ENCODE measurements at places on chromosomes 1 and 21.
A peak's percentile ranks its signal among the peaks of the same experiment; 100 is the strongest.

DNA sequence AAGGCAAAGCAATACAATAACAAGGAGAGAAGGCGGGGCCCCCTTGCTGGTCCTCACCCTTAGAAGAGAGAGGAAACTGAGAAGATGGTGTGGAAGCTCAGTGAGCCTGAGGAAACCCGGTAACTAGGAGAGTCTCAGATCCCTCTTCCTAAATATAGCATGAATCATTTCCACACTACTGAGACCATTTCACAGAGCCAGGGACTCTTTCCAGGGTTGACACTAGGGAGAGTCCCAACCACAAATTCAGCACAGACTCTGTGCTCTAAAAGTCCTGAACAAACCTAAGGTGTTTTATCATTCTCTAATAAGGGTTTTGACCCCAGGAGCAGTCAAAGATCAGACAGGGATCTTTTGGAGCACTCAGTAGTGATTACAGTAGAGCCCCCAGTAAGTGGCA, 647.7 kb downstream of the KCNT2 start:
- no peak for DNase-seq

DNA sequence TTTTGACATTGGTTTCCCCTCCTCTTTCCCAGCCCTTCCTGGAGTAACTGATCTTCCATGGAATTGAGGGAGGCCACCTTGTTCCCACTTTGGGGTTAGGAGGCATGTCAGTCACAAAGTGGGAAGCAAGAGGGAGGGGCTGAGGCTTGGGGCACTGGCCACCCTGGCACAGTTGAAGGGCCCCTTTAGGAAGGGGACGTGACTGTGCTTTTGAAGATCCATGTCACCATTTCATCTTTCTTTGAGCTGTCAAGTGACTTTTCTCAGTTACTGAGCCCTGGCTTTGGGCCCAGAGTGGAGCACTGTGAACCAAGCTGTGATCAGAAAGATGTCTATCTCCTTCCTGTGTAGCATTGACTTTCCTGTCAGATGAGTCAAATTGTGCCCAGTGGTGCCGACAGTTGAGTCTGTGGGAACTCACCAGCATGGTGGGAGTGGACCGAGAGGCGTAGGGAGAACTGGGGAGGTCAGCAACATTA, 38.5 kb upstream of the TDRD10 start:
- DNase-seq = peak; percentile 31

GRCh38 chr1:14543191-14543840, 55.2 kb upstream of the KAZN start:
- peak; percentile 61 for DNase-seq

- DNase-seq = no peak
These were observed 6.9 kb upstream of the NUAK2 start for GRCh38 chr1:205328476-205328875.

- DNase-seq = peak; percentile 36
These were observed 154.9 kb downstream of the TGFBR3 start for GRCh38 chr1:91730801-91731732.

DNA sequence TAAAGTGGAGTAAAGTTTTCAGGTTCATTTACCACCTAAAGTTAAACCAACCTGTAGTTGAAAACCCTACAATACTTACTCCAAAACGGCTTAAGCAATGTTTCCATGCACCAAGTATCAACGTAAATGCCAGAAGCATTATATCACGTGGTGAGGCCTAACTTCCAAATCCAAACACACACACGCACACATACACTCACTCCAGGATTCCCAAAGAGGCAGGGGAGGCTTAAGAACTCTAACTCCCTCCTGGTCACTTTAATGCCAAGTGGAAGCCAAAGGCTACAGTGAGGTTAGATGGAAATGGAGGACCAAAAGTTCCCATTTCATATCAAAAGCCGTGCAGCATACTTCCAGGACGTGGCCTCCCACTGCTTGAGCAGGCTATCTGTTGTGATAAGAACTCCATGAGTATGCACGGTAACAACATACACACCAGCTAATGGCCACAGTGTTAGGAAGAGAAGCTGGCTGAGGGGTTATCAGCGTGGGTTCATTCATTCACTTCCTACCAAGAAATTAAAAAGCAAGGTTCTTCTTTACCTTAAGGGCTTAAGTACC, 224.1 kb downstream of the SLC45A1 start:
- no peak for DNase-seq

GRCh38 chr1:40372658-40373322, 737 bp upstream of the SMAP2 start:
- no peak for DNase-seq

GRCh38 chr1:9234223-9235095, at the start of gene H6PD:
Gene H6PD (plus strand): TSS chr1:9234774. CDS start chr1:9244935, 10,161 bp downstream.
- peak; percentile 83 for DNase-seq

- peak; percentile 90 for DNase-seq
These were observed 48.2 kb upstream of the TNFSF4 start for GRCh38 chr1:173255214-173255813.

- DNase-seq = no peak
These were observed 27.6 kb downstream of the CTNNBIP1 start for GRCh38 chr1:9882296-9882944.

DNA sequence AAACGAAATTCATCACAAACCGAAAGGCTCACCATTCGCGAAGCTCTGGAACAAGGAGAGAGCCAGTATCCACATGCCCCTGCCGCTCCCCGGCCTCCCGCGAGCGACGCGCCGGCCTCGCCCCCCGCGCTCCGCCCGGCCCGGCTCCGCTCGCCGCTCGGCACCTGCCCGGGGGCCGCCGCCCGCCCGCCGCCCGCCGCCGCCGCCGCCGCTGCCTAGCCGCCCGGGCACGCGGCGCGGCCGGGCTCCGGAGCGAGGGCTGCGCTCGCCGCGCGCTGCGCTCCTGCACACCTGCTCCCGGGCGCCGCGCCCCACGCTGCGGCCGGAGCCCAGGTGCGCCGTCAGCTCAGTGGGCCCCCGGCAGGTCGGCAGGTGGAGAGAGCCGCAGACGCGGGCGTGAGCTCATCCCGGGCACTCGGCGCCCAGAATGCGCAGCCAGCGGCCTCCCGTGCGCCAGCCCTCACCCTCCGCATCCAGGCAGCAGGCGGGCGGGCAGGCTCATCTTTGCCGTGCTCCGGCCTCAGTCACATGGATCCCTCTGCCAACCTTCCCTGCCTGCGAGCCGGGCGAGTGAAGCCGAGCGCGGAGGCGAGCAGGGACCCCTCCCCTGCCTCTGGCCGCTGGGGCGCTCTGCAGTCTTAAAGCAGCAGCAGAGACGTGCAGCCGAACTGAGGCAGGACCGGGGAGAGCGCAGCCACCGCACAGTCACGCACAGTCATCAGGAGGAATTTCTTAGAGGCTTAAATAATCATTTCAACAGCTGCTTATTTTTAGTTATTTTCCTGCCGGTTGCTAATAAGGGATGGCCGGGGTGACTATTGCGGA, at the start of gene DSCAM:
TSS of gene DSCAM (minus strand) at position 572 of the 825 bp plus-strand sequence. CDS start at position 75, 497 bp downstream.
- no peak for DNase-seq

DNA sequence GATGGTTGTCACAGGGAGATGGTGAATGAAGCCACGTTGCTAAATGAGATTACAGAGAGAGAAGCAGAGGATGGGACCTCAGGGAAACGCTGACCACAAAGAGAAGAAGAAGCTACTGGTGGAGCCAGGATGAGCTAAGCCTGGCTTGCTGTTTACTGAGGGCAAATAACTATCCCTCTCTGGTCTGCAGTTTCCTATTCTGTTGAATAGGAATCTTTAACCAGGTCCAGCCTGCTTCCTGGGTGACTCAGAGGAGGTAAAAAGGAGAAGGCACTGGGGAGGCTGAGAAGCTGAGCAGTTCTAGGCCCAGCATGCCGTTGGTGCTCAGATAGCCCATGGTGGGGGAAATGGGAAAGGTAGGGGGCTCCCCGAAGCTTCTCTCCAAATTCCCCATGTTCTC, 29.6 kb downstream of the DMBX1 start:
- peak; percentile 58 for DNase-seq

- DNase-seq = peak; percentile 78
These were observed 16.3 kb upstream of the PLCH2 start for GRCh38 chr1:2459757-2460156.

DNA sequence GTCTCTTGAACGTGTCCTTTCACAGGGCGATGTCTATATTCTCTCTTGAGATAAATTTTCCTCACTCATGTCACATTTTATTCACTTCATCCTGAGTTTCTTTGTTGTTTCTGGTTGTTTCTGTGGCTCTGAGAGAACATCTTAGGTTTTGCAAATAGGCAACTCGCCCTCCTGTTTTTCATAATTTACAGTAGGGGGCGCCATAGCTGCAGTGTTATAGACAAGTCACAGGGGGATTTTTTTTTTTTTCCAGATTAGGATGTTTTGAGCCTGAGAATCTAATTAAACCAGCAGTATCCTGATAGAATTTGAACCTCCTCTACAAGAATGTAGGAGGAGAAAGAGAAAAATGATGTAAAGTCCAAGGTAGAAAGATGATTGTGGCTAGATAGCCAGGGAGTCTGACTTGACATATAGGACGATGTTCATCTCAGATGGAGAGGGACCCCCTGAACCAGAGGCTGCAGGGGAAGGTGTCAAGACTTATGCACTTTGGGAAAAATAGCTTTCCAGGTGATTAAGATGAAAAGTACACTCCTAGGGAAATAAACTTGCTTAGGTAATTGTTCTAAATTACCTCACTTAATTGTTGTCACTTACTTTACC, 76.3 kb downstream of the ZP4 start:
- DNase-seq = peak; percentile 44

DNA sequence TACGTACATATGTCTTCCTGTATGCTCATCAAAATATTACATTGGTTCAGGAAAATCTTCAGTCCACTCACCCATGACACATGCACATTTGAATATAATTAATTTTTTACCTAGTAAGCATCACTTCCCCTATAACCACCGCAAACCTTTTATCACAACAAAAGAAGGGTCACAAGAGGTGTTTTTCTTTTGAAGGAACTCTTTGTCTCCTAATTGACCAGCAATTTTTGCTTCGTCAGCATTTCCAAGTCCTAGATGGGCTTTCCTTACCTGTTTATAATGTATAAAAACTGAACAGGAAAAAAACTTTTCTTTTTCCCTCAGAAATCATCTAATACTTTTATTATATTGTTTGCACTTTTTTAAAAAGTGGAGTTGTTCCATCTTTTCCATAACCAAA, 631.3 kb downstream of the PLA2G4A start:
- DNase-seq = no peak

DNA sequence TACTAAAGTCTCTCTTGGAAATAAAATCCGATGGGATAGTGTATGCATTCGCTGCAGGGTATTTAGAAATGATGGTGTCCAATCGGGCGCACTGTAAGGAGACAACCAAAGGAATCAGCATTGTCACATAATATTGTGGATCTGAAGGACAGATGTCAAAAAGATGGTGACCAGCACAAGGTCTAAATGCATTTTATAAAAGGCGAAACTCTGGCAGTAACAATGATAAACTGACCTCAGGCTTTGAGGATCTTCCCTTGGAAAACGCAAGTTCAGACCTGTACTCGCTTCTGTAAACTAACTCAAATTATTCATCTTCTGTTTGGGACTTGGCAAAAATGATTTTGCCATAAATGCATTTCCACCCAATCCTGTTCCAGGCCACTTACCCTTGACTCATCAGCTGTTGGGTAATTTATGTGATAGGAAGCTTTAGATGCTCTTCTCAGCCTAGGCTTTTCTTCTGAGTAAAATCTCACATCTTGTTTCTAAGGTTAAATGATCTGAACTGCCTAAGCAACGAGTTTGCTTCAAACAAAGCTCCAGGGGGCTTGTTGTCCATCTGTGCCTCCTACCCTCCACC, 33.8 kb downstream of the STPG1 start:
- DNase-seq = peak; percentile 77

DNA sequence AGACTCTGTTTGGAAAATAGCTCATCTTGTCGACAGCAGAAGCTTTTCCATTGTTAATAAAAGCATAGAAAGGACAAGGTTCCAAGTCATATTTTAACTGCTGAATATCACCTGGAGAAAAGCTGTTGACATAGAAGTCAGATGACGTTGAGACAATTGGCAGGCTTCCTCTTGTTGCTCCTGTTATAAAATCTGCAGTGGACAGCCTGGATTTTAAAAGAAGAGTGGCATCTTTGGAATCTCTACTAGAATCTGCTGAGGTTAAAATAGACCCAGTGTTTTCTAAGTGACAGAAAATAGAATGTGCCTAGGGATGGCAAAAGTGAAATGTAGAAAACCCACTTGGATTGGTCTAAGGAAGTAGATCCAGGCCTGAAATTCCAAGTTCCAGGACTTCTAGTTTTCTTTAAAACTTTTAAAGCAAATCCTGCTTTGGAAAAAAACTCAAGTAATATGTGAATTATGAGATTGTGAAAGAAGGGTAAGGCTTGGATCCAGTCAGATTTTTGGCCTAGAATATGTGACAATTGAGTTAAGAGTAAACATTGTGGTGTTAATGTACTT, 53.6 kb upstream of the NEXN start:
- peak; percentile 55 for DNase-seq

DNA sequence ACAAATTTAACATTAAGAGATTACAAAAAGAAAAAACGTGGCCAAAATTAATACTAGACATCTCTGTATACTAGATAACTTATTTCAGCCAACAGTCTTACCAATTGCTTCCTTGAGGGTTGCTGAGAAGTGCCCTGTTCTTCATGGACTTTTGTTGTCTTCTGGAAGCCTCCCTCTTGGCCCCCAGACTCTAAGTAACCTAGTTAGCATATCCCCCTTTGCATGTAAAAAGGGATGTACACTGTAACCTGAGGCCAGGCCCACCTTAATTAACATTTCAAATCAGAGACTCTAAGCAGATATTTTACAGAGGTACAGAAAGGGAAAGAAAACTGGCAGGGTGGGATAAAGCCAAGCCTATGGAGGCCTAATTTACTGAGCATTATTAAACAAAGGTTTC, 1047.3 kb downstream of the ADGRL2 start:
- DNase-seq = no peak

GRCh38 chr1:32948905-32949304, 15.7 kb downstream of the RNF19B start:
- peak; percentile 50 for DNase-seq

- DNase-seq = no peak
These were observed 20.4 kb upstream of the ACTRT2 start for GRCh38 chr1:3000671-3001470.

GRCh38 chr1:178371235-178371634, 125.5 kb downstream of the CLEC20A start:
- no peak for DNase-seq

- peak; percentile 52 for DNase-seq
These were observed 1.9 kb downstream of the ZYG11B start for GRCh38 chr1:52727956-52728656.

DNA sequence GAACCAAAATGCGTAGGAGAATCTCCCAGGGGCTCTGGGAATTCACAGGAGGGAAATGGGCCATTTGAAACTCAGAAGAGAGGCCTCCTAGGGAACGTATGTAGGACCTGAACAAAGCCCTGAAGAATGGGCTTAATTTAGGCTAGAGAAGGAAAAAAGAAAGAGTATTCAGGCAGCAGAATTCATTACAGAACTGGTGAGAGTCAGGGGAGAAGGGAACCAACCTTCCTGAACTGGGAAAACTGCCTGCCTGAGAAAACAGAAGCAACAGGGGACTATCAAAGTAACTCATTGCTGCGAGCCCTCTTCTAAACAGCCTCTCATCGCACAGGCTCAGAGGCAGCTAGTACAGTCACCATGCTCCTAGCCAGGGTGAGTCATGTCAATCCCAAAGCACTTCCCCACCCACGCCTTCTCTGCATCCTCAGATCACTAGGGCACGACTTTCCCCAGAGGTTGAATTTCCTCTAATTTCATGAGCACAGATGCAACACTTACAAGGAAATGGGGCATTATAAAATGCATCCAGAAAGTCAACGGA, 98.1 kb downstream of the ADSS2 start:
- DNase-seq = peak; percentile 95

Measured in PC-3 (cell line).